ENCODE measurements at places on chromosomes 4 and X.

- DNase-seq: no peak
These were observed 16.5 kb upstream of the ALB start for GRCh38 chr4:73387552-73387951.

- peak; percentile 98 for DNase-seq
These were observed 20.3 kb downstream of the PLRG1 start for GRCh38 chr4:154529728-154530519.

DNA sequence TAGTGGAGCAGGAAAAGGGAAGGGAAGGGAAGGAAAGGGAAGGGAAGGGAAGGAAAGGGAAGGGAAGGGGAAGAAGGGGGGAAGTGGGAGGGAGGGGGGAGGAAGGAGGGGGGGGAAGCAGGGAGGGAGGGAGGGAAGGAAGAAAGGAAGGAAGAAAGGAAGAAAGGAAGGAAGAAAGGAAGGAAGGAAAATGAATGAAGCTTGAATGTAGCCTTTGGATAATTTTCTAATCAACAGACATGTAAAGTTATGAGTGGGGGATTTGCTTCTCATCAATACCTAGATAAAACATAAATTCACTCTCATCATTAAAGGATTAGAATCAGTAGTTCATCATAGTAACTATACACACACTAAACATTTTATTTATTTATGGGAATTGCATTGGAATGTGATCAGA is 446.9 kb upstream of the FAM241A start:
- no peak for DNase-seq

DNA sequence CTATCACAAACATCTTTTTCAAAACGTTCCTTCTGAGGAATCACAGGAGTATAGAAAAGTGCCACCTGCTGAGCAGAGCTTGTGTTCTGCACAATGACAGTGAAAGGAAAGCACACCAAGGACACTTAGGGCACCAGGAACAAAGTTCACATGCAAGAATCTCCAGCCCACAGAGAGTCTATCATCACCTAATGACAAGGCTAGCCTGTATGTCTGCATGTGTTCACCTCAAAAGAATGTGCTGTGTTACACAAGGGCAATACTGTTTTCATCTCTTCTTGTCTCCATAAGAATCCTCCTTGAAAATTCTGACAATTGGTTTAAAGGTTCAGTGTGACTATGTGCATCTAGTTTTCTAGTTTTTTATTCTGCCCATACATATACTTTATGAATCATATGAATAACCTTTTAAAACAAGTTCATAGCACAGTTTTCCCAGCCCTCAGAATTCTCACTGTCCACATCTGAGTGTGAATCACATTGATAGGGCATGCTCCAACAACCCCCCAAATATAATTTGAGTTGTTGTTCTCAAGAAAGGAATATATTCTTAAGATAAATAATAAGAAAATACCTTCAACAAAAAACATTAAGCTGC is 118.0 kb downstream of the PWWP3B start:
- peak; percentile 88 for DNase-seq

- DNase-seq: no peak
These were observed 8.2 kb downstream of the NAA11 start for GRCh38 chr4:79317711-79318110.

DNA sequence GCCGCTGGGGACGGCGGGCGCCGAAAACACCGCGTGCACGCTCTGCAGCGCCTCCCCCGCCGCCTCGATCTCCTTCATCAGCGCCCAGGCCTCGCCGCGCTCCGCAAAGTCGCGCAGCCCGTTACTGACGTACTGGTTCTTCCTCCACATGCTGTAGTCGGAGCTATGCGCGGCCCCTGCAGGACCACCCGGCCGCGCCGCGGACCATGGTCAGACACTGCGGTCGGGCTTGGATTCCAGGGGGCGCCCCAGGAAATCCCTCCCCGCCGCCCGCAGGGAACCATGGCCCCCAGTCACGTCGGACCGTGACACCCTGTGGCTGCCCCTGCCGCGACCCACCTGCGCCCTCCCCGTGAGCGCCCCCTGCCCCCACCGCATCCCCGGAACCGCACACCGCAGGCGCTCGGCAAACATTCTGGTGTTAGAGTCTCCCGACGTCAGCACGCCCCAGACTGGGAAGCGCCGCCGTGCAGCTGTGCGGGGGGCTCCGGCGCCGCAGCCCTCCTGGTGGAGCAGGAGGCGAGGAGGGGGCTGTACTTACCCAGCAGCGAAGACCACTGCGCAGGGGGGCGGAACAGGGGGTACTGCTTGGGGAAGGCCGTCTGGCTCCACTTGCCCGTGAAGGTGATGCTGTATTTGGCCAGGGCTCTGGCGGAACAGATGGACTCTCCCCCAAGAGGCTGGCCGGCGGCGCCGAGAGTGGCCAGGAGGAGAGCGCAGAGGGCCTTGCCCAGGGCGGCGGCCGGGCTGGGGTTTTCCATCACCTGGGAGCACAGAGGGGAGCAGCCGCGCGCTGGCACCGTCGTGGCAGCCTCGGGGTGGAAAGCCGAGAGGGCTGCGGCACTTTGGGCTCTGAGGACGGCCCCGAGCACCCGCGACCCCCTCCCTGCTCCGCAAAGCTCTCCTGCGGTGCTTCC is 814 bp downstream of the SPON2 start:
- DNase-seq: peak; percentile 9

GRCh38 chr4:41156574-41156973 is 57.8 kb downstream of the APBB2 start:
- peak; percentile 39 for DNase-seq

GRCh38 chr4:62210486-62210885 is 1010.4 kb downstream of the ADGRL3 start:
- DNase-seq: no peak

DNA sequence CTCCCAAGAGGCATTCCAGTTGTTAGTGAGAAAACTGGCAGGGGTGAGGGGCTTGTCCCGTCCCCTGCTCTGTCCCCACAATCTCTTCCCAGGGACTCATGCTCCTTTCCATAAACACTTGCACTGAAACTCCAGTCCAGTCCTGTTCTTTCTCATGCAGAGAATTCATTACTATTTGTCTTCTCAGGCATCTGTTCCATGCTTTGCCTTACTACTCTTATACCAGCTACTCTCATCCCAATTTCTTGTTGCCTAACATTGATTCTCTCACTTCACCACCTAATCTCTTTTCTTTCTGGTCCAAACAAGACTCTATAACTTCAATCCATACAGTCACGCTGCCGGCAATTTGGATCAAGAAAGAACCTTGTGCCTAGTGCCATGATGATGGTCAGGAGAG is 97.1 kb upstream of the VEGFC start:
- no peak for DNase-seq

- no peak for DNase-seq
These were observed 305 bp upstream of the MAB21L2 start for GRCh38 chr4:150581641-150582051.

DNA sequence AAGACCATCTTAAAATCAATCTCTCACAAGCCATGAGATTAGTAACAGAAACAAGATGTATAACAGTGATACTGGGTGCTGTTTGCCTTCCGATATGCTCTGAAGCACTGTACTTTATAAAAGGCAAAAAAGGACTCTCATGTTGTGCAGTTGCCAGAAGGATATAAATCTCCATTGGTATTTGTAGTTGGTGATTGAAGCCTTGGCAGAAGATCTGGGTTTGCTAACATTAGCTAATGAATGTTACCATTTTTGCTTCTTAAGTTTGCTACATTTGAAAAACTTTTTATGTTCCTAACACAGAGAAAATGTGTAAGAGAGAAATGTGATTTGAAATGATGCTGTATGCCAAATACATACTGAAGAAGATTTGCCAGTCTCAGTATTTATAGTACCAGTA is 44.4 kb downstream of the RAP1GDS1 start:
- no peak for DNase-seq

DNA sequence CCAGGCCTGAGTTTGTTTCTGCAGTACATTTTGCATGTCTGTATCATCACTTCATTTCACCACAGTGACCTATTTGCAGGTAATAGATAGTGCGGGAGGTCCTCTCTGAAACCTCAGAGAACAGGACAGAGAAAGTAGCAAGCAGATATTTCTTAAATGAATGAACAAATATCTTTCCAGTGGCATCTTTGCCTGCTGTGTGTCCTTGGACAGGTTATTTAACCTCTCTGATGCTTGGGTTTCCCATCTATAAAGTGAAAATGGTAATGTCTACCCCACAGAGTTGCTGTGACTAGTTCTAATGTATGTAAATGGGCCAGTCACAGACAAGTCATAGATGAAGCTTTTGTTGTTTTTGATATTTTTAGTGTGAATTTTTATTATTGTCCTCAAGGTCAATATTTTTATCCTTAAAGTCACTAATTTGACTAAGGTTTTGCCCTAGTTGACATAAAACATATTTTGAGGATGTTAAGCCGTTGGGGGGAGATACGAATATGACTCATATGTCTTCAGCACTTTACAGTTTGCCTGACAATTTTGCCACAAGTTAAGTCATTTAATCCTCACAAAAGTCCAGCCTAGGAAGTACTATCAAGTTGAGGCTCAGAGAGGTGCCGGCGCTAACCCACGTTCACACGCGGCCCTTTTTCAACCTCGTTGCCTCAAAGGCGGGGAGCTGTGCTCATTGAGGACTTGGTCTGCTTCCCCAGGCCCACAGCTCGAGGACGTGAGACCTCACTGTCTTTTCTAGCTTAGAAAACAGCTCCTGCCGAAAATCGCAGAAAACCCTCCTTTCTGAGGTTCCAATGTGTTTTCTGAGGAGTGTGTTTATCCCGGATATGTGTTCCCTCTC is 126.7 kb upstream of the STX18 start:
- no peak for DNase-seq
